ENCODE measurements at places on chromosomes 2 and 18.
A peak's percentile ranks its signal among the peaks of the same experiment; 100 is the strongest.

- no peak for DNase-seq
These were observed 62.4 kb upstream of the TWIST2 start for GRCh38 chr2:238785528-238785860.

GRCh38 chr18:36187826-36188721, 777 bp downstream of the MOCOS start:
- no peak for DNase-seq

DNA sequence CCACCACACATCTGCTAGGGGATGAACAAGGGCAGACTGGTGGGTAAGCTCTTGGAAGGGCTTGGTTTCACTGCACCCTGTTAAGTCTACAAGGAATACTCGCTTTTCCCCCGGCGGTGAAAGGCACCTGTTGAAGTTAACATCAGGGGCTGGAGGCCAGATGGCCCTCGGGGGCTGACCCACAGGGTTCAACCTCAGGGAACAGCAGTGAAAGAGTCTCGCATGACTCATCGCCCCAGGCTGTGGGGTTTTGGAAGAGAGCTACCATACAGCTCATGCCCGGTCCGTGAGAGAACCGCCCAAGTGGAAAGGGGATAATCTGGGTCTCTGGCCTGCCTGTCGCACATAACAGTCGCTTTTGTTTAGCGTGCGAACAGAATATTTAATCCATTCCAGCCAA, 748.0 kb downstream of the DPP10 start:
- DNase-seq = no peak

- DNase-seq = peak; percentile 68
These were observed 507 bp downstream of the PKP4 start for GRCh38 chr2:158457092-158457825.

GRCh38 chr2:48259811-48260210, 270.1 kb upstream of the STON1 start:
- no peak for DNase-seq

DNA sequence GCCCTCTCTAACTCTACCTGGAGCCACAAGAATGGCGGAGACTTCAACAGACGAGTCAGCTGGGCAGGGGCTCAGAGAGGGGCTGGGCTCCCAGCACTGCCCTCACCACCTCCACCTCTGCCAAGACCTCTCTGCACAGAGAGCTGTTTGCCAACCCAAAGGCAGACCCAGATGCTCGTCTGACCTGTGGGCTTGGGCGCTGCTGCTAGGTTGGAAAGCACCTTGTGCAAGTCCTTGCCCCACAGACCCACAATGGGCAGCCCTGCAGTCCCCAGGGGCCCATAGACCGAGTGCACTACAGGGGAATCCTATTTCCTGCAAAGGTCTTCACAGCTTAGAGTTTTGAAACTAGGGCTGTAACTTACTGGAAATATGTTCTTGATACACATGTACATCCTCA, 13.3 kb downstream of the ACKR3 start:
- DNase-seq = no peak

DNA sequence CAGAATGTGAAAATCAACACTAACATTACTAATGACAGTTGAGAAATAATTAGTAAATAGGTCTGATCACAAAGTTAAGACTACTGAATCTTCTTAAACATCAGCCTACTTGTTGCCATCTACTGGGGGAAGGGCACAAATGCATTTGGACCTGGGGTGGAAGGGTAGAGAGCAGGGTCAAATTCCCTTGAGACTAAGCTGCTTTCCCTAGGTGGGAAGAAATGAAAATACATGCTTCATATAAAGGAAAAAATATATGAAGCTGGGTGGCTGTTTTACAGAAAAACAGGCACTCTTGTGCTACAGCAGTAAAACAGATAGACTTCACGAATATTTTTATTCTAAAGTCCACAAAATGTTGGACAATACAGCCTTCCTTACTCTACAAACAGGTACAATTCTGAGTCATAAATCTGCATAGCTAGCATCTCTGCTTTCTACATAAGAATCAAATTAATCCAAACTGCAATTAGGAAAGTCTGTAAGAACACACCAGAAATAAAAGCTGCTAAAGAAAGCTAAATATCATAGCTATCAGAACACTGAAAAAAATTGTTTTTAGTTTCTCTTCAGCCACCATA, 10.9 kb downstream of the TRIP12 start:
- DNase-seq = no peak

GRCh38 chr2:207692206-207693065, 19.0 kb upstream of the CCNYL1 start:
- DNase-seq = no peak

DNA sequence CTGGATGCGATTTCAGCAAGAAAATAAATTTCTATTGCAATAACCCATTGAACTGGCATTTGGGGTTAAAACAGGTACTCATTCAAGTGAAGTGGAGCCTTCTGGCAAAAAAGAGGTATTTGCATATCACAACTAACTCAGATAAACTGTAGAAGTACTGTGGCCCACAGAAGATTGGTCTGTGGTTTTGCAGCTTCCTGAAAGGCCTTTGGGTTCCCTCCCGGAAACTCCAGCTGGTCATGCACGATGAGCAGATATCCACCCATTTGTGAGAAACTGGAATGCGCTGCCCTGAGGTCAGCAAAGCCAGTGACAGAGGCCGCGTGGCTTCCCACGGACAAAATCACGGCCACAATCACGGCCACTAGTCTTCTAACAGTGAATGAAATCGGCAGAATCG, 106.3 kb downstream of the EPHA4 start:
- DNase-seq = no peak

GRCh38 chr2:60391649-60392375, 161.6 kb downstream of the BCL11A start:
- DNase-seq = no peak

DNA sequence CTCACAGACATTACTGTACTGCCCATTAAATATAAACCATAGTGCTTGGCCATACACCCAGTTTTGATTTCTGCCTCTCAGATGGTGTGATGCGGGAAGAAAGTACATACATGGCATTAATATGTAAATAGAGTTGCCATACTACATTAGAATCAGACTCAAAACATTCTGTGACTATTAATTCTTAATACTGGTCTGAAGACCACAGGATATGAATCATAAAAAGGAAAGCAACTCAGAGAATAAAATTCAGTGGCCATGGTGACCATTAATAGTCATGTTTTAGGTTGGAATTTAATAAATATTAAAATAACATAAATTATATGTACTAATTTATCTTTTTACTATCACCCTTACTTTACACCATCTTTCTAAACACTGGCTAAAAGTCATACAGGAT, 33.0 kb upstream of the WDR75 start:
- DNase-seq = no peak

- no peak for DNase-seq
These were observed 23.6 kb downstream of the MPP4 start for GRCh38 chr2:201674794-201675193.

- peak; percentile 48 for DNase-seq
These were observed 6.6 kb upstream of the SEMA4C start for GRCh38 chr2:96876269-96877041.

GRCh38 chr2:98468621-98469236, 24.1 kb downstream of the INPP4A start:
- peak; percentile 10 for DNase-seq

- no peak for DNase-seq
These were observed 225.8 kb downstream of the TTC32 start for GRCh38 chr2:19675856-19676460.

DNA sequence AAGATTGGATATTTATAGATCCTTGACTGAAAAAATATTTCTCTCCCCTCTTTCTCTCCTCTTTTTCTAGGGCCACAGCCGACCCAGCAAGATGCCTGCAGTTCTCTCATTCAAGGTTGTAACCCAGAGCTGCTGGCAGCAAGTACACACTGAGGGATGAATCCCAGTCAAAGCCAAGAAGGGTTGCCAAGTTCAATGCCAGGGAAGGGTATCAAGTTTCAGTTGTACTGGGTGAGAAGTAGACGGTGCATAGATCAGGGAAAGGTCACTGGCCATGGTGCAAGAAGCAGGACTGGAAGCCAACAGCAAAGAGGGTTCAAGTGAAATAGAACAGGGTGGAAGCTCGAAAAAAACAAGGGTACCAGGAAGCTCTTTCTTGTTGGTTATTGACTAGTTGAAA, 170.2 kb downstream of the NRP2 start:
- DNase-seq = no peak

DNA sequence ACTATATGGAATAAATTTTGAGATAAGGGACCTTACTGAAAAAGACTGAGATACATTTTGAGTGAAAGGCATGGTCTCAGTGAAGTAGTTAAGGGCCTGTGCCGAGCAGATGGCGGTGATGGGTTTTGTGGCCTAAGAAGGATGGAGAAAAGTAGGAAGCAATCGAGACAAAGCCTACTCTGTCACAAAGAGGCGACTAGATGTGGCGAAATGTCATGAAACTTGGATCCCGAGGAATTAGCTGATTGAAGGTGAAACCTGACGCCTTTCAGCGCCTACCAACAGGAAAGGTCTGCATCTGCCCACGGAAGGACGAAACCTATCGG, 558 bp upstream of the CEP192 start:
- DNase-seq = no peak

DNA sequence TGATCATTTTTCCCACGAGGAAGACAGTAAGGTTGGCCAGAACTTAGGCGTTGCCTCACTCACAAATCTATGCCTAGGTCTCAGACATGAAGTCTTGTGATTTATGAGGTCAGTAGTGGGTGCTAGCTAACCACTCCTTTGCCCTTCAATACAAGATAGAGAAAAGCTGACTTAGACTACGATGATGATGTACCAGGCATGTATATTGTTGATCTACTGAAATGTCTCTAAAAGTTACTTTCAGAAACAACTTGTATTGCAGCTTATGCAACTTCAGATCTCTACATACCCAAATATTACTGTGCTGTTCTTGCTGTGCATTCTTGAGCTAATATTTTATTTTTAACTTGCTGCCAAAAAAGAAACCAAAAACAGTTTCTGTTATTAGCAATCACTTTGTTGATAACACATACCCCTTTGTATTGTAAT, 30.6 kb downstream of the MAPRE2 start:
- no peak for DNase-seq

DNA sequence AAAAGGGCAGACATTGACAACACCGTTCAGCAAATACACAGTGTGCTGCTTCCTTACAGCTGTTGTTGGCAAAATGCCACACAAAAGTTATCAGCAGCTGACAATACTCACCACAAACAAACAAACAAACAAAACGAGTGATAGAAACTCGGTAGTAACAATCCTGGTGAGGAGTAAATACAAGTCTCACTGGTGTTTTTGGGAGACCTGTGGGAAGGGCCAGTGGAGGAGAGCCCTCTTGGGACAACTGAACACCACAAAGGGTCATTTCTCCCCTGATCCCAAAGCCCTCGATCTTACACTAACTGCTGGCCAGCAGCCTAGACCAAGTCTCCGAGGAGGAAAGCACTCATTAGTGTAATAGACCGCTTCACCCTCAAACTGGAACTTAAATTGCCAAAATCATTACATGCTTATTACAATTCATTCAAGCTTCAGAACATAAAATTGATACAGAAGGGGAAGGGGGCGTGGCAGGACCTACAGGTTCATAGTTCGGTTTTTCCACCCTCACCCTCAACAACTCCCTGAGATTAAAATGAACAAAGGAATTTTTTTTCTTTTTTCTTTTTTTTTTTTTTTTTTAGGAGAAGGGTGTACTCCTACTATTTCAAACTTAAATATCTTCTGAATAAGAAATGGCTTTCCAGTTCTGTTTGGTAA, 5.0 kb downstream of the AP1S3 start:
- DNase-seq = no peak

DNA sequence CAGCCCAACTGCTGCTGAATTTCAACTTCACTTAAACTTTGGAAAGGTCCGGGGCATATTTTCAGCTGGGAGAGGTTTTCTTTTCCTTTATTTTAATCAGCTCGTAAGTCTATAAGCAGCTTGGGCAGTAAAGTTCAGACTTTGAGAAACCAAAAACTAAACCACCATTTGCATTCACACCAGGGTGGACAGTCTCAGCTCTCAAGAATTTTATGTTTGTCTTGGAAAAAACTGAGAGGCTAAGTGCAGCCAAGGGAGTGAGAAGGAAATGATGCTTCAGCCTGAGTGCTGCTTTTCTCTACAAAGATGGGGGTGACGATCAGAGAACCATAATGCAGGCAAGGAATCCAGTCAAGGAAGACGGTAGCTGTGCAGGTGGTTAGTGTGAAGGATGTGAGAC, 30.2 kb downstream of the MCFD2 start:
- peak; percentile 93 for DNase-seq

DNA sequence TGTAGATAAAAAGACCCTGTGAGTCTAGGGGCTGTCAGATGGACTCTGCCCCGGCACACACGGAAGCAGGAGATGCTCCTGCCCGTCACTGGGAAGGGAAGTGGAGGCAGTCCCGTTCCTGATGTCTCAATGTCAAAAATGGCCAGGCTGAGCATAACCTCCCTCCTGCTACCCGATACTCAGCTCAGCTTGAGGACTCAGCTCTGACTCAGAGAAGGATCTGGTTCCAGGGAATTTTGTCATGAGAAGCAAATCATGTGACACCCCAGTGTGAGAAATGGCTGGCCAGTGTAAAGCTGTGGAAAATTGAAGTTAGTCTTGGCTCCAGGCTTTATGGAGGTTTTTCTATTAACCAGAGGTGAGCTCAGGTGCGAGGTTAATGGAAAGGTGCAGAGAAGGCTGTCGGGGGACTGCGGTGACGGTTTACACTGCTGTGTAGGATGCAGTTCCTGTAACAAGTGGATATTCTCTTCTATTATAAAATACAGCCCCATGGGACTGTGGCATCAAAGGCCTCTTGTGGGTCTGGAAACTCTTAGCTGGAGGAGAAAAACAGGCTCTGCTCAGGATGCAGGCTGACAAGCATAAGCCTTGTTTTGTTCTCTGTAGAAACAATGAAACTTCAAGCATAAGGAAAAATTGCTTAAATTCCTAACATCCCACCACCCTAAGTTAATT, 24.7 kb upstream of the AGAP1 start:
- peak; percentile 83 for DNase-seq

DNA sequence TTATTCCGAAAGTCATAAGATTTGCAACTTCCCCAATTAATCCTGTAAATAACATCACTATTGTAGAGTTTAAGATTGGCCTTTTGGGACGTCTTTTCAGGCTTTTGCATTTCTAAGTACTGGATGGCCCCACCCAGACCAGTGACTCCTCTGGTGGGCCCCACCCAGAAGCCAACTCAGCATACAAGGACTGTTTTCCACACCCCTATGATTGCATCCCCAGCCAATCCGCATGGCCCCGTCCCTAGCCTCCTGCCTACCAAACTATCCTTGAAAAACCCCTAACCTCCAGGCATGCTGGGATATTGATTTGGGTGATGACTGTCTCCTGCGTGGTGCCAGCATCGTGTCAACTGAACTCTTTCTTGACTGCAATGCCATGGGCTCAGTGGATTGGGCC, 24.5 kb upstream of the TGIF1 start:
- no peak for DNase-seq

GRCh38 chr2:155062250-155062921, 363.9 kb downstream of the KCNJ3 start:
- DNase-seq = no peak
